Right atrium auricular region (tissue), 2 donors: ENCODE measurements at places on chromosomes 3 and 15. TPM values are rescaled to one million over a fixed set of nuclear protein-coding genes. Genes with fewer than 3 reads are reported as not detected.

Gene DYNLT2B
- 6.3 TPM for total RNA-seq

Gene CSPG4
- 55.6 TPM for total RNA-seq

Gene GOLGA8K
- not detected for total RNA-seq

Gene STAB1
- total RNA-seq, result 46.5 TPM

Gene IFT80
- total RNA-seq, result 14.1 TPM

- H3K4me1 ChIP-seq, result no peaks in the 10 kb centered on the region
- no peak overlapping the region for H3K27ac ChIP-seq
- no peak overlapping the region for H3K4me3 ChIP-seq
- no peaks in the 10 kb centered on the region for H3K36me3 ChIP-seq
- no peak for DNase-seq
- no peaks in the 10 kb centered on the region for H3K27me3 ChIP-seq
Observed at GRCh38 chr3:194125442-194125841, 10.5 kb upstream of the HES1 start.

DNA sequence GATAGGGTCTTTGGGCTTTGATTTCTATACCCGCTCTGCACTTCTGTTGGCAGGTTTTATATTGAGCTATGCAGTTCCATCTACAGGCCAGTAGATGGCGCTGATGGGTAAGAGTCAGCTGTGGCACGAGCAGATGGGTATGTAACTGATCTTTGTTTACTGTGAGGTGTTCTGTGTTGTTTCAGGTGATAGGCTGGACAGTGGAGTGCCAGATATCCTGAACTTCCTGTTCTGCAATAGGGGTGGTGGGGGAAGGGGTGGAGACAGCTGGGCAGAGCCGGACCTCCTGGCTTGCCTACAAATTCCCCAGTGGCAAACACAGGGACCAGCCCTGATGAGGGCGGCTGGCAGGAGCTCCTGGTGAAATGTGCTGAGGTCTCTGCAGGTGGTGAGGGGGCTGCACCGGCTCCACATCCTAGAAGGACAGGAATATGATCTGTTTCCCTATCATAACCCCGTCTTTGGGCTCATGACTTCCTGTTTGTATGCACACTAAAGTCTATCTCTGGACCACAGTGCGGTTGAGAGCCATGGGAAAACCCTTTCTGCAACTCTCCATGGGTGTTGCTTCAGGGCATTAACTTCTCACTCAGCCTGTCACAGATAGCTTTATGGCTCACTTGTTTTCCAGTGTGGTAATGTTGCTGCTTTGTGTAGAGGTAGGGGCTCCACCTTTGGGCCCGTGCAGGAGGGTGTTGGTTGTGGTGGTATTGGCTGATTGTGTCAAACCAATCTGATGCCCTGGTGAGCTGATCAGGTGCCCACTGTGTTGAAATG is 13.4 kb upstream of the FAM98B start:
- no peak overlapping the region for H3K27ac ChIP-seq
- no peaks in the 10 kb centered on the region for H3K27me3 ChIP-seq
- H3K36me3 ChIP-seq, result no peaks in the 10 kb centered on the region
- no peak overlapping the region for H3K4me3 ChIP-seq
- no peak for DNase-seq

DNA sequence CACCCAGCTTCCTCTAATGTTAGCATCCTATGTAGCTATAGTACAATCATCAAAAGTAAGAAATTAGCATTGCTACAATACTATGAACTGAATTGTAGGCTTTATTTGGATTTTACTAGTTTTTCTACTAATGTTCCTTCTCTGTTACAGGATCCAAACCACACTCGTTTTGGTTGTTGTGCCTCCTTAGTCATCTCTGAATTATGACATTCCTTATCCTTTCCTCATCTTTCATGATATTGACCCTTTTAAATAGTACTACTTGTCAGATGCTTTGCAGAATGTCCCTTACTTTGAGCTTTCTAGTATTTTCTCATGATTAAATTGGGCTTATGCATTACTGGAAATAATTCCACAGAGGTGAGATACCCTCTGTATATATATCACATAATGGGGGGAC is 265.4 kb downstream of the VPS13C start:
- no peak for DNase-seq
- no peaks in the 10 kb centered on the region for H3K4me1 ChIP-seq
- no peaks in the 10 kb centered on the region for H3K27me3 ChIP-seq
- H3K36me3 ChIP-seq, result no peaks in the 10 kb centered on the region

- H3K27me3 ChIP-seq, result no peaks in the 10 kb centered on the region
- H3K4me3 ChIP-seq, result no peak overlapping the region
- no peaks in the 10 kb centered on the region for H3K4me1 ChIP-seq
- no peak for DNase-seq
- no peaks in the 10 kb centered on the region for H3K36me3 ChIP-seq
- H3K27ac ChIP-seq, result no peak overlapping the region
Observed at GRCh38 chr3:151372063-151372820, 12.3 kb downstream of the P2RY12 start.

DNA sequence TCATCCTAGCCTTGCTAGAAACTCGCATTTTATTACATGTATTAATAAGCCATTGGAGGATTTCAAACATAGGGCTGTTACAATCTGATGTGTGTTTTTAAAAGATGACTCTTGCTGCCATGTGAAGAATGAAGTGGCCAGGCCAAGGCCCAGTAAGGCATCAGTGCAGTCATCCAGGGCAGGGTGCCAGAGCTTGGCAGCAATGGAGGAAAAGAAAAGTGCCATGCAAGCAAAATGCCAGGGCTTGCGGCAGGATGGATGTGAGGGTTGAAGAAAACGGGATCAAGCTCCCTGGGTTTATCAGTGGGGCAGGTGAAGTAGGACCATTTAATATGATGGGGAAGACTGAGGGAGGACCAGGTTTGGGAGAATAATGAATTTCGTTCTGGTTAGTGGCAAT is 183.6 kb downstream of the MINAR1 start:
- H3K27ac ChIP-seq, result no peak overlapping the region
- no peak for DNase-seq
- H3K4me1 ChIP-seq, result no peaks in the 10 kb centered on the region
- no peaks in the 10 kb centered on the region for H3K27me3 ChIP-seq
- no peaks in the 10 kb centered on the region for H3K36me3 ChIP-seq

DNA sequence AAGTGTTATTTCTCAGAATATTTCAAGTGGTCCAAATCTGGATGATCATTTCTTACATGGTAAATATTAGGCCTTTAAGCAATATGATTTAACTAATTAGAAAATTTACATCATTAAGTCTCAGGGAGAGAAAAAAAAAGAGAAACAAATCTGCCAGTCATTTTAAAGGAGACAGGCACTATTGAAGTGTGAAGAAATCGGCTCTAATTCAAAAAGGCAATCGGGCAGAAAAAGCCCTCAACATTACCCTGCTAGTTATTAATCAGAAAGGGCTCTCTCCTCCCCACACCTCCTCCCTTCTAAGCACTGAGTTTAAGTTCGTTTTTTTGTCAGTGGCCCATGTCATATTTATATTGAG is 215.9 kb downstream of the MEIS2 start:
- H3K27ac ChIP-seq, result no peak overlapping the region
- no peaks in the 10 kb centered on the region for H3K4me1 ChIP-seq
- H3K27me3 ChIP-seq, result peaks cover 46% of the 10 kb centered on the region
- H3K4me3 ChIP-seq, result no peak overlapping the region

GRCh38 chr3:8911781-8912180 is 51.5 kb downstream of the RAD18 start:
- H3K4me3 ChIP-seq, result no peak overlapping the region
- H3K27ac ChIP-seq, result no peak overlapping the region
- no peaks in the 10 kb centered on the region for H3K36me3 ChIP-seq

DNA sequence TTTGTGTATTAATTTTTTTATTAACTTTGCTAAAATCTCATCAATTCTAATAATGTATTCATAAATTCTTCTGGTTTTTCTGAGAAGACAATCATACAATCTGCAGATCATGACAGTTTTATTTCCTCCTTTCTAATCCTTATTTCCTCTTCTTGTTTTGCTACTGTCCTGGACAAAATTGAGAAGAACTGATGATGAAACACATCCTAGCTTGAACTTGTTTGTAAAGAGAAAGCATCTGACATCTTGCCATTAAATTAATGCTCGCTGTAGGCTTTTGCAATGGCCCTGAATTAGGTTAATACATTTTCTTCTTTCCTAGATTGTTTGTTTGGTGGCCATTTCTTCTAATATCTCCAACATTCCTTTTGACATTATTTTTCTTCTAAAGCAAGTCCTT is 110.9 kb upstream of the TPM1 start:
- H3K4me1 ChIP-seq, result peaks cover 46% of the 10 kb centered on the region
- H3K36me3 ChIP-seq, result no peaks in the 10 kb centered on the region
- no peak overlapping the region for H3K4me3 ChIP-seq

- no peaks in the 10 kb centered on the region for H3K27me3 ChIP-seq
- H3K27ac ChIP-seq, result no peak overlapping the region
- no peak overlapping the region for H3K4me3 ChIP-seq
- H3K4me1 ChIP-seq, result no peaks in the 10 kb centered on the region
- no peaks in the 10 kb centered on the region for H3K36me3 ChIP-seq
Observed at GRCh38 chr3:140152851-140153639, 218.1 kb downstream of the CLSTN2 start.

DNA sequence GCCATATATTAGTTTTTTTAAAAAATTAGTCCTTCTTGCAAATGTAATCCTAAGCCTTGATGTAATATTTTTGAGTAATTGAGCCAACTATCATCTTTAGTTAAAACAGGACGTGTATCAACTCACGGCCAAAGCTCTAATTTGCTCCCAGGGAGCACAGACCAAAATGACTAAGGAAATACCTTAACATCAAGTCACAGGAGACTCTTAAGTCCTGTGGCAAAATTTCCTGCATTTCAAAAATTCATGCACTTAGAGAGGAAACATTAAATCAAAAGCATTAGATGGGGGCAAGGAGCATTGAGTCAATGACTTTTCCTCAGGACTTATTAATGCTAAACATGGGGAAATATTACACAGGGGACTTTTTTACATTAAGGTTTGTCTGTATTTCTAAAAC is 276.0 kb downstream of the MFSD1 start:
- no peak overlapping the region for H3K4me3 ChIP-seq
- H3K36me3 ChIP-seq, result no peaks in the 10 kb centered on the region
- H3K4me1 ChIP-seq, result no peaks in the 10 kb centered on the region
- no peaks in the 10 kb centered on the region for H3K27me3 ChIP-seq
- H3K27ac ChIP-seq, result no peak overlapping the region
- DNase-seq, result no peak
